ENCODE measurements at places on chromosomes 5 and 9.

DNA sequence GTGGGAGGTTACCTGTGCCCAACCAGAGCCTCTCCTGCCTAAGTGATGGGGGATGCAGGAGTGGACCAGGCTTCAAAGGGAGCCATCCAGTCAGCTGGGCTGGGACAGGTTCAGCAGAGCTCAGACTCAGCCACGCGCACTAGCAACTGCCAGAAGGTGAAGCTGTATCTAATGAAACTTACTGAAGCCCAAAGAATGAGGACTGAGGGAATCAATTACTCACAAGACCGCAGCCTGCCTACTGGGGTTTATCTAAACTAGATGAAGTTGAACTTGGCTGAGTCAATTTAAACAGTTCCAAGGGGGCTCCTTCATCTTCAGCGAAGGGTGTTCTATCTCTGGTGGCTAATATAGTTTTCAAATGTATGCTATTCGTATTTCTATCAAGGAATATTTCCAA, 11.4 kb downstream of the HAND1 start:
- DNase-seq = no peak

DNA sequence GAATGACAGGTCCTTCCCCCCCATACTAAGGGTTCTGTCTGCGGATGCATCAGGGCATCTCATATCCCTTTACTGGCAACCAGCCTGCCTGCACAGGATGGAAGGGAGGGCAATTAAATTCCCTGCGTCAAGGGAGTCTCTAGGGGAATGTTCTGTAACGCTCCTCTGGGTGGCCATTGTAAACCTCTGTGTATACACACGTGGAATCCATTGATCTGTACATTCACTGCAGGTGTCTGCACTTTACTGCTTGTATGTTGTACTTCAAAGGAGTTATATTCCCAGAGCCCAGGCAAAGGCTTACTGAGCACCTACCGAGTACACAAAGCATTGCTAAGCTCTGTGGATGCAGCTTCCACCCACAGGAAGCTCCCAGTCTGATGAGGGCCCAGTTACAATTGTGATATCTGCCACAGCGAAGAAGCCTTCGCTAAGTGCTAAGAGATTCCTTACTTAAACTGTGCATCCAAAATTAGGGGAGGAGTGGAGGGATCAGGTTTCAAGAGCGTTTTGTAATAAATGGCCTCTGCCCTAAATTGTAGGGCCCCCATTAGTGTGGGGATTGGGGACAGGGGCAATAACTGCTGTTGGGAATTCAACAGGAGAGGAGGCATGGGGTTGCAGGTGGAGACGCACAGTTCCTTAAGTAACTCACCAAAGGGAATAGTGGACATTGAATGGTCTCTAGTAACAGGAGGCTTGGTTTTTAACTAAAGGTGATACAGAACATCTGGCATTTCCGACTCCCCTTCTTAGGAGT, 1.5 kb upstream of the RETREG1 start:
- no peak for DNase-seq

- DNase-seq = no peak
These were observed 81.0 kb upstream of the ZBTB43 start for GRCh38 chr9:126723807-126724172.

- DNase-seq = peak; percentile 80
These were observed 51.1 kb downstream of the C9orf152 start for GRCh38 chr9:110156902-110157301.

DNA sequence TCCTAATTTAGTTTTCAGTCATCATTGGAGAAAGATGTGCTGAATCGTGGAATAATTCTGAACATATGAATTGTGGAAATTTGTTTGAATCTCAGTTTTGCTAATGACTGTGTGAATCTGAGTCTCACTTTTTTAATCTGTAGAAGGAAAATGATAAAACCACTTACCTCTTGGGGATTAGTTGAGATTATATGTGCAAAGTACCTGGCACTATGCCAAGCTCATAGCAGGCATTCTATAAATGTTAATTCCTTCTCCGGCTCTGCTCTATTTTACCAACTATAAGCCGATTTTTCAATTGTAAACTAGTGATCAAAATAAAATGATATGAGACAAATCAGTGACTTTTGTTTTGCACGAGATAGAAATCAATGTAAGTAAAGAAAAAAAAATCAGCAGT, 290.8 kb downstream of the TRPM3 start:
- DNase-seq = no peak

GRCh38 chr9:9437641-9438040, 1175.2 kb downstream of the PTPRD start:
- DNase-seq = no peak

GRCh38 chr9:74770508-74771261, 117.0 kb downstream of the TRPM6 start:
- no peak for DNase-seq

DNA sequence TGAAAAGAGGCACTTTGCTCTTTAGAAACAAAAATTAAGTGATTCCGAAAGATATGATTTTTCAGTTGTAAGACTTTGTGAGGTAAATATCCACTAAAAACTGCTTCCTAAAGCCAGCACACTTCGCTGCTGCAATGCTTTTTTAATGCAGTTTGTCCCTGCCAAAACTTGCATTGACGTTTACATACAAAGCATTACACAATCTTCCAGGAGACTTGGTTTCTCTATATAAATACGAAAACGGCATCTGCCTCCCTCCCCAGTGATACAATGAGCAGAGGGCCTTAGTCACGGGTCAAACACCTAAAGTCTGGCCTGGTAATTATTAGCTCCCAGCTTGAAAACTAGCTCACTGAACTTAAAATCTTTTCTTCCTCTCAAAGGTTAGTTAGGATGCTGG, 170.7 kb downstream of the TSSK1B start:
- DNase-seq = no peak

DNA sequence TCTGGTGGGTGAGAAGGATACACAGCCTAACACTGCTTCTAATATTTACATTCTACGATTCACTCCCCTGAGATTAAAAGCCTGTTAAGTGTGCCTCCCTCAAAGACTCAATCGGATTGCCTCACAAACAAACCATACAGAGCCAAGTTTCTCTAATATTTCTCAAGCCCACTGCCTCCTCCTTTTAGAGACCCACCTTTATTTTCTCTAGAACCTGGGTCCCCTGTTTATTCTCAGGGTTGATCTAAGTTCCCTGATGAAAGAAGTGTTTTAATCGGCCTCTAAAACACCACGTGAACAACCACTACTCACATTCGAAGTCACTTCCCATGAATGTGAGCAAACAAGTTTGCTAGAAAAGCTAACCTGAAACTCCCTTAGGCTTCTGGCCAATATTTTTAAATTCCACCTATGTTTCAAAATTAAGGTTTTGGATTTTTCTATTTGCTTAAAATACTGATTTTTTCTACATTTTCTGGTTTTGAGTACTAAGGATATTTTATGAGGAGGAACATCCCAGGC, 76.5 kb downstream of the GLIS3 start:
- no peak for DNase-seq

DNA sequence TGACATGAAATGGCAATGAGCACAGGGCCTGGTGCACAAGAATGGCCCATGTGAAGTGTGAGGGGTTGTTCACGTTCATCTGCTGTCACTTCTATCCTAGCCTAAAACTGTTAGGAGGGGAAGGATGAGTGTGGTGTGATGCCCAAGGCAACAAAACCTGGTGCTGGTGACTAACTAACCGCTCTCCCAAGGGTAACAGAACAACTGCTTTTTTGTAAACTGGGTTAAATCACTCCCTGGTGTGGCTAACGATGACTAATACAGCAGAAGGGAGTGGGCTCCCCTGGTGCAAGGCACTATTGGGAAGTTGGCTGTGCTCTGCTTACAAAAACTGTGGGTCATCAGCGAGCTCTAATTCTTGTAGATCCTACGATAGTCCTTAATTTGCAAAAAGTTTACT, 103.2 kb upstream of the VCAN start:
- no peak for DNase-seq

DNA sequence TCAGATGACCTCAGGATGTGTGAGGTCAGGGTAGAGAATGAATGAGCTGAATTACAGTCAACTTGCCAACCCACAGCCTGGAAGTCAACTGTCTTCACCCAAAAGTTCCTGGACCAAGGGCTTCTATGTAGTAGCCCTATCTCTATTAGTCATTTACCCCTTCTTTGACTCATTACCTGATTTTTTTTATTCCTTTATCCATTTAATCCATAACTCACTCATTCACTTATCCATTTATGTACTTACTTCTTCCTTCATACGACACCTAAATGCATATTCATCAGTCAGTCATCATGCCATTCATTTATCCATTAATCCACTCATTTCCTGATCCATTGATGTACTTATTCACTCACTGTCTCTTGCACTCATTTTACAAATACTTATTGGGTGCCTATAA, 212.7 kb downstream of the PAPPA start:
- DNase-seq = no peak

GRCh38 chr9:86664603-86665002, 282.7 kb downstream of the GAS1 start:
- DNase-seq = no peak

GRCh38 chr9:14692470-14693250, 572 bp downstream of the ZDHHC21 start:
- no peak for DNase-seq

GRCh38 chr5:2588850-2589501, 162.5 kb downstream of the IRX2 start:
- DNase-seq = no peak

- no peak for DNase-seq
These were observed 168.0 kb upstream of the POU5F2 start for GRCh38 chr5:93909356-93909755.

DNA sequence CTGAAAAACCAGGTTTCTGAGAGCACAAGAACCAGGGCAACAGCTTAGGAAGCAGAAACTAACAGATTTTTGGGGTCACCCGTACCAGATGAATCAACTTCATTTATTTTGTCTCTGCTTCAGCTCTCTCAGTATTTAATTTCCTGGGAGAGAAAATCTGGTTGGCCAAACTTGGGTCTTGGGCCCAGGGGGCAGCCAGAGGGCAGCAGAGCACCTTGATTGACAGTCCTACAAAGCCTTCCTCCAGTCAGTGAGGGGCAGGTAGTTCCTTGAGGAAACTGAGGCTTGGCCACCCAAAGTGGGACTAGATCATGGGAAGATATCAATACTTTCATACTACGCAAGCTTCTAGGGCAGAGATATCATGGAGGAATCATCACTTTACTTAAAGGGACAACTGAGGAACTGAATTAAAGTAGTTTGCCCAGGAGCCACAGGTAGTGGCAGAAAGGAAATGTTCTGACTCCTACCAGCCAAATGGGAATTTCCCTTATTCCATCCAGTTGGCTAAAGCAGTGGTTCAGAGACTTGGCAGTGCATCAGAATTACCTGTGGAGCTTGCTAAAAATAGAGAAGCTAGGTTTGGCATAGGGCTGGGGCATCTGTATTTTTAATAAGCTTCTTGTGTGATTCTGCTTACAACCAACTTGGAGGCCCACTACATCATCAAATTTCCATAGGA, 21.5 kb upstream of the ARHGAP26 start:
- no peak for DNase-seq

DNA sequence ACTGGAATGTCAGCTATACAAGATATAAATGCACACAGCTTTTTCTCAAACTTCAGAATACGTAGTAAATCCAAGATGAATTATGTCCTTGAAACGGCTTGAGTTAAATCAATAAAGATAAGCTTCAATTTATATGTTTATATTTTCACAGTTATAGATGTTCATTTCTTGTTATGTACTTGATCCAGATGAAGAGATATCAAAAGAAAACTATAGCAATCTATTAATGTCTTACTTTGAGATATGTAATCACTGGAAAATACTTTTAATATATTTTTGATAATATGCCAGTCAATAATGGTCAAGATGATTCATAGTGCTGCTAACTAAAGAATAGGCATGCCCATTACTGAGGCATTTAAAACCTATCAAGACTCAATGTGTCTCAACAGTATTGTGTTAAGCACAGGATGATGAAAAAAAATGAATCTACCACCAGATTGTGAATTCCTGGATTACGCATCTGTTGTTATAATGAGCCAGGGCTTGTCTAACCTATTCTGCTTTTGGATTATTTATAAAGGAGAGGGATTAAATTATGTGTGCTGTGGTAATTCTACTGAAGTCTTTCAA, 372.6 kb upstream of the PRR16 start:
- DNase-seq = no peak

DNA sequence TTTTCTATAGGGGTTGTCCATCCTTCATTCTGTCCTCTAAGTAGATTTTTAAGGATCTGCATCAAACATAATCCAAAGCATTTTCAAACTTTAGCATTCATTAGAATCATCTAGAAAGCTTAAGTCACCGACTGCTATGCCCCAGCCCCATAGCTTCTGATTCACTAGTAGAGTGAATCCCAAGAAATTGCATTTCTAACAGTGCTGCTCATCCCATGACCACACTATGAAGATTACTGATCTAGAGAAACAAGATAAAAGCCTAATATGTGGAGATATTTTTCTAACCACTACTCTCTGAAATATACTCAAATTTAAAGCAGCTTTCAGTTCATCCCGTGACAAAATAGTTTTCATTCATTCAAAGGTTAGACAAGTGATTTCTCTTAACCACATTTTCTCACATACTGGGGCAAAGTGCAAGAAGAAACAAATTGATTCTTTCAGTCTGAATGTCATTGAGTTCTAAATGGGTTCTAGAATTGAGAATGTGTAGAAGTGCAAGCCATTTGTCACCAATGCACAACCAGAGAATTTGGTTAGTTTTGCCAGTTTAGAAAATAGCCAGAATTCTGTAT, 286.9 kb upstream of the CD180 start:
- DNase-seq = no peak

DNA sequence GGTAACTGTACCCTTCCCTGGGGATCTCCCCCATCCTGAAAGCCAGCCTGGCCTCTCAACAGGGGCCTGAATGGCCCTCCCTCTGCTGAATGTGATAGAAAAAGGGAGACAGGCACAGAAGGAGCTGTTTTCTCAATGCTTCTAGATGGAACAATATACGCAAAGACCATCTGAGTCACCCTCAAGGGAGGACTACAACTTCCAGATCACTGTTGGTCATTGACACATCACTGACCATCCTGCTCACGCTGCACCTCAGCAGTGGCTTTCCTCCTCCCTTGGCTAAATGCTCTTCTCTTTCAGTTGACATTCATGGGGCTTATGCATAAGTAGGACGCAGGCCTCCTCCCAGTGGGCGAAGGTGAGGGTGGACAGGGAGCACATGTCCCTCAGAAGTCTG, 112.2 kb upstream of the SHB start:
- no peak for DNase-seq

- no peak for DNase-seq
These were observed 222.5 kb upstream of the TAS2R1 start for GRCh38 chr5:9852671-9853070.

DNA sequence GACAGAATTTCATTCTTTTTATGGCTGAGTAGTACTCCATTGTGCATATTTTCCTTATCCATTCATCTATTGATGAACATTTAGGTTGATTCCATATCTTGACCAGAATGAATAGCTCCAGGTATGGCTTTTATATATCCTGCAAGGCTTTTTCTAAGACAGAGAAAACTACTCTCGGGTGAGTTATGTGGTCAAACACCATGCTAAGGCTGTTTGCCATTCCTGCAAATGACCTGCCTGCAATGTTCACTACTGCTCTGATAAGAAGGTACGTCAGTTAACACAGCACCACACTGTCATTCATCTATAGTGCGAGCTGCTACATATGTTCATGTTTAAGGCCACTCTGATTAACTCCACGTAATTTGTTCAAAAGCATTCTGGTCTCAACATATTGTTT, 256.8 kb upstream of the RGMB start:
- no peak for DNase-seq

All from KG1 (cell line).